ENCODE measurements at places on chromosomes 1 and 21. TPM values are rescaled to one million over a fixed set of nuclear protein-coding genes. Genes with fewer than 3 reads are reported as not detected.

DNA sequence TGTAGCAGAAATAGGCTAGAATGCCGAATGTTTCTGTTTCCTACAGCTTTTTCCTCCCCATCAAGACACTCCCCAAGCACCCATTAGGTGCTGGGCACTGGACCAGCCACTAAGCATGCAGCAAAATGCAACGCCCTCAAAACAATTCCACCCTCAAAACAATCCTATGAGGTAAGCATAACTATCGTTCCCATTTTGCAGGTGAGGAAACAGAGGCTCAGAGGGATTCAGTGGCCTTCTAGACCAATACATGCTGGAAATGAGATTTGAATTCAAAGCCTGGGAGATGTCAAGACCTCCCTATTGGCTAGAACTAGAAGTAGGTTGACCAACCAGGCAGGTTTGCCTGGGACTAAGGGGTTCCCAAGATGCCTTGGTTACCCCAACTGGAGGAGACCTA lies 10.2 kb upstream of the ALDH4A1 start:
- H3K4me3 ChIP-seq: no peak overlapping the region
- DNase-seq: no peak
- H3K27me3 ChIP-seq: no peaks in the 10 kb centered on the region
- H3K36me3 ChIP-seq: no peaks in the 10 kb centered on the region
- no peak overlapping the region for H3K27ac ChIP-seq

DNA sequence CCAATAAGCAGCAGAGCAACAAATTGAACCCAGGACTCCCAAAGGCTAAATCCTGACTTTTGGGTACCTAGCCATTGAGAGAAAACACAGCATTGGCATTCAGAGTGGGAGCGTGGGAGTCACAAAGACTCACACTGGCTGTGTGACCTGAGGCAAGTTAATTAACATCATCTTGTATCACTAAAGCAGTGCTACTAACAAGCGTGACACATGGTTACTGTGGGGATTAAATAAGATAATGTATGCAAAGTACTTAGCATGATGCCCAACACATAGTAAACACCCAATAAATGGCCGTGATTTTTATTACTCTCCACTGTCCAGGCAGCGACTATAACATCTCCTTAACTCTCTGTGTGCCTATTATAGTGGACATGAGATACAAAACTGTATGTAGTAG lies 73.3 kb downstream of the CD34 start:
- H3K4me3 ChIP-seq: no peak overlapping the region
- H3K27me3 ChIP-seq: no peaks in the 10 kb centered on the region
- no peaks in the 10 kb centered on the region for H3K4me1 ChIP-seq
- no peaks in the 10 kb centered on the region for H3K36me3 ChIP-seq

- peaks cover 7% of the 10 kb centered on the region for H3K27me3 ChIP-seq
- no peak overlapping the region for H3K27ac ChIP-seq
- no peak for DNase-seq
- H3K4me3 ChIP-seq: no peak overlapping the region
- H3K4me1 ChIP-seq: no peaks in the 10 kb centered on the region
Measured at GRCh38 chr1:50371749-50372148, 51.5 kb downstream of the DMRTA2 start.

DNA sequence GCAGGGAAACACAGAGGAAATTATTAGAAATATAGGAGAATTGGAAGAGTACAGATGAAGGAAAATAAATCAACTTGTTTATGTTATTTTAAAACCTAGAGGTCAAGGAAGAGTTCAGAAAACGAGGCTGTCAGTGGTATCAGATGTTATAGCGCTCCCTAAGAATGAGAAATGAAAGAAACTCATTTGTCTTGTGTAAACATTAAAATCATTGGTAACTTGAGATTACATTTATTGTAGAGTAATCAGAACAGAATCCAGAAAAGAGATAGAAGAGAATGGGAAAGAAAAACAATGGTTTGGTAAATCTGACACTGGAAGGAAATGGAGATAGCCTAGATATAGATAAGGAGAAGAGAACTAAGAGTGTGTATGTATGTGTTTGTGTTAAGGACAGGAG lies 106.4 kb downstream of the ATF6 start:
- no peak overlapping the region for H3K4me3 ChIP-seq
- no peak for DNase-seq
- H3K27me3 ChIP-seq: no peaks in the 10 kb centered on the region
- H3K36me3 ChIP-seq: no peaks in the 10 kb centered on the region
- H3K4me1 ChIP-seq: no peaks in the 10 kb centered on the region

- DNase-seq: no peak
- H3K27me3 ChIP-seq: no peaks in the 10 kb centered on the region
- no peaks in the 10 kb centered on the region for H3K4me1 ChIP-seq
- H3K4me3 ChIP-seq: no peak overlapping the region
Measured at GRCh38 chr1:193083365-193084088, 21.7 kb downstream of the GLRX2 start.

DNA sequence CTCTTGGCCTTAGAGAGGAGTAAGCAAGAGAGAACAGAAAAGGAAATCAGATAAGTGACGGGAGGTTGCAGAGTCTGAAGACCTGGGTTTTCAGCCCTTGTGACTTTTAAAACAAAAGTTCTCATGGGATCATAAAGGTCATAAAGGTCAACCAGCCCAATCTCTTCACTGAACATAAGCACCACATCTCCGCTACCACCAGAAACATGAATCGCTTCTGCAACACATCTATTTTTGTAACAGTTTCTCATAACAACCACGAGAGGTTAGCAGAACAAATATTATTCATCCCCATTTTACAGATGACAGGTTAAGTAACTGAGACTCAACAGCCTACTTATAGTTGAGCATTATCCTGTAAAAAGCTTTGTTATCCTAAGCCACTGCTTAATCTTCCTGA lies 5.9 kb downstream of the TRAPPC3 start:
- no peaks in the 10 kb centered on the region for H3K4me1 ChIP-seq
- no peak overlapping the region for H3K4me3 ChIP-seq
- H3K27ac ChIP-seq: no peak overlapping the region
- no peaks in the 10 kb centered on the region for H3K27me3 ChIP-seq
- no peaks in the 10 kb centered on the region for H3K36me3 ChIP-seq
- DNase-seq: no peak

DNA sequence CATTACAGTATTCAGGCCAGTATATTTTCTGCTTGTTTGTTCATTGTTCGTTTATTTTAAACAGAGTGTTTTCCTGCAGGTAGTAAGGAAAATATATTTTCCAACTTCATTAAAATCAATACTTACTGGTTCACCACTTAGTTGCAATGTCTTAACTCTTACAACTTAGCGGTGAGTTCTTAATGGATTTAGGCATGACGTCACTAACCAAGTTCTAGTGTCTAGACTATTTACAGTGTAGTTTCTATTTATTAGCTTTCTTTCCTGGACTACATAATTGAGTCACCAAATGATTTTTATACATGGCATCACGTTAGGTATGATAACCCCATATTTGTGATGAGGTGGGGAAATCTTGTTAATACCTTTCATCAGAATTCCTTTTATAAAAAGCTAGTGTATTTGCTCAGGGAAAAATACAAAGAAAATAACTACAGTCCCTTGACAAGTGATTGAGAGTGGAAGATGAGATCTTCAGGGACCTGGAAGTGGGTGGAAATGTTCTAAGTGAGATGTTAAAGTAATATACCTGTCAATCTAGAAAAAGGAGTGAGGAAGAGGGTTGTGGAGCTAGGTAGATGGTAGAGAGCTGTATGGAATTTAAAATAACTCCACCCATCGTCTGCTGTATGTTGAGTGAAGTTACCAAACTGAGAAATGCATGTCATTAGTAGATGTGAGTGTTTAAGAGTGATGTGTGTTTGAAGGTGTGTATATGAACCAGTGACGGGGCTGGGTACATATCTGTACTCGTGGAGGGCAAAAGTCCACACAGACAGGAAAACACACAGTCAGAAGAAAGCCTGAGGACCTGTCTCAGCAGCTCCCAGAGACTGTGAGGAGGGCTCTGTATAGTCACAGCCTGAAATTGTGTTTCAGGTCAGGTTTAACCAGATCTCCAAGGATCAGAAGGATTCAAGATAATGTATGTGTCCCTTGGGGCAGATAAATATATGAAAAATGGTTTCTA lies 197.6 kb upstream of the ADAMTS5 start:
- H3K4me3 ChIP-seq: no peak overlapping the region
- no peaks in the 10 kb centered on the region for H3K36me3 ChIP-seq
- H3K4me1 ChIP-seq: no peaks in the 10 kb centered on the region
- no peaks in the 10 kb centered on the region for H3K27me3 ChIP-seq
- H3K27ac ChIP-seq: no peak overlapping the region

- H3K36me3 ChIP-seq: no peaks in the 10 kb centered on the region
- H3K4me3 ChIP-seq: no peak overlapping the region
- no peaks in the 10 kb centered on the region for H3K4me1 ChIP-seq
- H3K27ac ChIP-seq: no peak overlapping the region
- no peaks in the 10 kb centered on the region for H3K27me3 ChIP-seq
Measured at GRCh38 chr1:226604560-226605317, 56.2 kb downstream of the STUM start.

The RNU1-2 gene
- total RNA-seq: 2,517 TPM

The OR2W3 gene
- 0.96 TPM for total RNA-seq

Data from colonic mucosa (tissue), 4 donors.